ENCODE measurements at places on chromosomes 7 and 10.

GRCh38 chr7:57202274-57202673 lies 70.0 kb upstream of the ZNF479 start:
- no peak for DNase-seq

- DNase-seq: no peak
These were observed 297.8 kb upstream of the ZNF32 start for GRCh38 chr10:43946445-43946844.

- peak; percentile 58 for DNase-seq
These were observed 18.3 kb upstream of the ELMO1 start for GRCh38 chr7:37467002-37467401.

DNA sequence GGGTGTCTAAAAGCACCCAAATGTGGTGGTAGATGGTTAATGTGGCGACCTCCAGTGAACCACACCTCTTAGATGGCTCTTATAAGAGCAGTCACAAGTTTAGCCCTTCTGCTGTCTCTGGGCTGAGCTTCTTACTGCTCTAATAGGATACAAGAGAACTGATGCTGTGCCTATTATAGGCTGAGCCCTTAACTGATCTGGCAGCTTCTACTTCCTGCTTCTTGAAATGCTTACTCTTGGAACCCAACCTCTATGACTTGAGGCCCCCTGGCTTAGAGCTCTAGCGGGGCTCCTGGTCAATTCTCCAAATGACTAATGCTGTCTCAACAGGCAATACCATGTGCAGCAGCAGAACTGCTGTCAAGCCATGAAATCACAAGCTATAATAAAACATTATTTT lies 35.0 kb upstream of the LSM8 start:
- DNase-seq: no peak

- no peak for DNase-seq
These were observed 19.0 kb upstream of the ST8SIA6 start for GRCh38 chr10:17473228-17473950.

DNA sequence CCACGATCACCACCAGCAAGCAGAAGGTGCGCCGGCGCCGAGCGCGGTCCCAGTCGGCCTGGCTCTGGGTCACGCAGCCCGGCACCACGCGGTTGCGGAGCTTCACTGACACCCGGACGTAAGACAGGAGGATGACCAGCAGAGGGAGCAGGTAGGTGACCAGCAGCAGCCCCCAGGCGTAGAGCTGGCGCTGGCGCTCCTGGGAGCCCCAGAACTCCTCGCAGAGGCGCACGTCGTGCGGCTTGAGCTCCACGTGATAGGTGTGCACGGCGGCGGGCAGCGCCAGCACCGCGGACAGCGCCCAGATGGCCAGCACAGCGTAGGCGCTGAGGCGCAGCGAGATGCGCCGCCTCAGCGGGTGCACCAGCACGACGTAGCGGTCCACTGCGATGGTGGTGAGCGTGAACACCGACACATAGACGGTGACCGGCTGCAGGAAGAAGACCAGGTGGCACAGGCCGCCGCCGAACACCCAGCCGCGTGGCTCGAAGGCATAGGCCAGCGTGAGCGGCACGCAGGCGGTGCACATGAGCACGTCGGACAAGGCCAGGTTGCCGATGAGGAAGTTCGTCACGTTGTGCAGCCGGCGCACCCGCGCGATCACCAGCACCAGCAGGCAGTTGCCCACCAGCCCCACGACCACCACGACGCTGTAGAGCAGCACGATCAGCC lies 920 bp downstream of the PRLHR start:
- DNase-seq: peak; percentile 28

DNA sequence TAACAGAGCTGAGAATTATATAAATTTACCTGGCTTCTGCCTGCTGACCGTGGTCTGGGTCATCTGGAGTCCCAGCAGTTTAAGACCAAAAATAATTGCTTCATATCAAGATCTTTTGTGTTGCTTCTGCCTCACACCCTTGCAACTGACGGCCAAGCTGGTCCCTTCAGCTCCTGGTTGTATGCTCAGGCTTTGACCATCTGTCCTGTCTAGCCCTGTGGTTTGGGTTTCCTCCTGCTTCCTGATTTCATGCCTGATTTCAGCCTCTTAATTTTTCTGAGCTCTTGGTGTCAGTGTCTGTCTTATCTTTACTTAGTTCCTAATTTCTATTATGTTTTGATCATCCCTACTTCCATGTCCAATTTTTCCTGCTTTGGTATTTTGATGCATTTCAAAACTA lies 87.9 kb upstream of the PLXDC2 start:
- DNase-seq: no peak

DNA sequence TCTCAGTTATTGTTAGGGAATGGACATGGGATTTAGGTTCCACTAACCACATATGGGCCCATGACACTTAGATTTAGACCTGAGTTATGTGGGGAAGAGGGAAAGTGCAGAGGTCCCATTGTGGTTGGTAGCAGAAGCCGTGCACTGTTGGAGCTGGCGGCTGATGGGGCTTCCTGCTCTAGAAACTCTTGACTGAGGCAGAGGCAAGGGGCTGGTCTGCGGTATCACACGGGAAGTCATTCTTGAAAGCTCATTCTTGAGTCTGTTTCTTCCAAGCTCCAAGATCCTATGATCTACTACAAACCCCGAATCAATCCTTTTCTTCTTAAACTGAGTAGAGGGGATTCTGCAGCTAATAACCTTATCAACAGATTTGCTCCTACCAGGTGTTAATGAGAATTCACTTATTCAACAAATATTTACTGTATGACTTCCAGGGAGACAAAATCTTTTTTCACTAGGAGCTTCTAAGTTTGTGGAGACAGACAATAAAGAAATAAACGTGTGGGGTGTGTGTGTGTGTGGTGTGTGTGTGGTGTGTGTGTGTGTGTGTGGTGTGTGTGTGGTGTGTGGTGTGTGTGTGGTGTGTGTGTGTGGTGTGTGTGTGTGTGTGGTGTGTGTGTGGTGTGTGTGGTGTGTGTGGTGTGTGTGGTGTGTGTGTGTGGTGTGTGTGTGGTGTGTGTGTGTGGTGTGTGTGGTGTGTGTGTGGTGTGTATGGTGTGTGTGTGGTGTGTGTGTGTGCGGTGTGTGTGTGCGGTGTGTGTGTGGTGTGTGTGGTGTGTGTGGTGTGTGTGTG lies 57.1 kb downstream of the AOC1 start:
- DNase-seq: peak; percentile 47

- DNase-seq: no peak
These were observed 59.7 kb downstream of the ELFN1 start for GRCh38 chr7:1729773-1730172.

DNA sequence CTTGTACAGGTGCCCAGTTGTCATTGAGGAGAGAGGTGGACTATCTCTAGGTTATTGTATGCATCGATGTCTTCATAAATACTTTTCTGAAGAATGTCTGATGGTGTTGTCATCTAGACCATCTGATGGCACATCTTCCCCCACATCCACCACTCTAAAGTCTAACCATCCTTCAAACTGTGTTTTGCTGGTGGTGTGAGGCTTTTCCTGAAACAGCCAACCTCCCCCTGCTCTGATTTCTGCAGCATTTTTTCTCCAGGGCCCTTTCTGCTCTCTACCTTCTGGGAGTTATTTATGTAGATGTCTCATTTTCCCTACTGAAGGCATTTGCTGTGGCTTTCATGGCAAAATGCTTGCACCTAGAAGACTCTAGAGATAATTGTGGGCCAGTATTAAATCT lies 1.5 kb downstream of the PLCE1 start:
- DNase-seq: no peak

- DNase-seq: no peak
These were observed 25.7 kb downstream of the ZNF503 start for GRCh38 chr10:75375838-75376237.

GRCh38 chr10:123913688-123914268 lies 22.2 kb upstream of the CPXM2 start:
- DNase-seq: no peak

DNA sequence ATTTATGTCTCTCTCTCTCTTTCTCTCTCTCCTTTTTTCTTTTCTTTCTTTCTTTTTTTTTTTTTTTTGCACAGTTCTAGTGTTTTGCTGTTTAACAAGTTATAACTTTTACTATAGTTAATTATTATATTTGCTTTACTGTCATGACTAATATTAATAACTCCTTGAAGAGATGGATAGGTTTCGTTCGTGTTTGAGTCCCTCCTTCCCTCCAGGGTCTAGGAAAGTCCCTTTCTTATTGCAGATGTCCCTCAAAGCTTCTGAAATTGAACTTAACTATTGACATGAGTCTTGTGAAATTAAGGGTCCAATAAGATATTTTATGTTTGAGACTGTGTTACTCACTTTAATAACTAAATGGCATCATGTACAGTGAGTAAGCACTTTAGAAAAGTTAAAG lies 131.4 kb downstream of the PLXDC2 start:
- no peak for DNase-seq

DNA sequence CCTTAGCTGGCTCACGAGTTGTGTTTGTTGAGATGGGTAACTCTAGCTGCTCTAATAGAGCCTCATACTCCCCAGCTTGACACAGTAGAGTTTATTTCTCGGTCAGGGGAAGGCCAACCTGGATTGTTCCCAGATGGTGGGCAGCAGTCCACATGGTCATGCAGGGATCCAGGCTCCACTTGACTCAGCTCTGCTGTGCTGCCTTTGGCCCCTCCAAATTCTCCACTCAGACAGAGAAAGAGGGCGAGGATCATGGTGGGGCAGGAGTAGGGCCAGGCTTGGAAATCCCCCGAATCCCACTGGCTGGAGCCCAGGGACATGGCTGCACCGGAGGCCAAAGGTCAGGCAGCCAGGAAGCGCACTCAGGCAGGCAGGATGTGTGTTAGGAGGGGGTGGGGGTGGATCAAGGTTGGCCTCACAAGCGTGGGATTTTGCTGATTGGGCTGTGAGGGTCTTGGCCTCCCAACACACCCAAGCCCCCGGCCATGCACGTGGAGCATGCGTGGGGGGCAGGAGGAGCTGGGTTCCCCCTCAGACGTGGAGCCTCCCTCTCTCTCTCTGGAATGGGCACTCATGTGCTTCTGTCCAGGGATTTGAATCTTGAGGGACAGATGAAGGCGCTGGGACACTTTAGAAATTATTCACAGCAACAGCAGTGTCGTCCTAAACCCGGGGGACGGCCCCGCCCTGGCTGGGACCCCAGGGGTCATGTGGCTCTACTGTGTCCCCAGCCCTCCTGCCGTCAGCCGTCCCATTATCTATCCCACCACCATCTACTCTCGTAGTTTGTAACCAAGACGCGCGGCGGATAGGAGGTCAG lies 44.8 kb downstream of the PDGFA start:
- DNase-seq: no peak

- no peak for DNase-seq
These were observed 107.4 kb downstream of the ZEB1 start for GRCh38 chr10:31426401-31426800.

DNA sequence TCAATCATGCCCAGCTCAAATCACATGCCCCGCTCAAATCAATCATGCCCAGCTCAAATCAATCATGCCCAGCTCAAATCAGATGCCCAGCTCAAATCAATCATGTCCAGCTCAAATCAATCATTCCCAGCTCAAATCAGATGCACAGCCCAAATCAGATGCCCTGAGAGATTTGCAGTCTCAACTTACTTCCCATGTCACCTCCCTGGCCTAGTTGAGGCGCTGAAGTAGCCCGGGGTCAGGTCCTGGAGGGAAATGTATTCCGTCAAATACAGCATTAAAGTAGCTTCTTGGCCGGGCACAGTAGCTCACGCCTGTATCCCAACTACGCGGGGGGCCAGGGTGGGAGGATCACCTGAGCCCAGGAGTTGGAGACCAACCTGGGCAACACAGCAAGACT lies 15.7 kb upstream of the PRKAR1B start:
- no peak for DNase-seq

Data from activated CD4-positive, alpha-beta T cell treated with anti-CD3 and anti-CD28 coated beads, Interleukin-10, Interleukin-2, amounts not matched to agents 100 ng/mL and 50 ng/mL, durations not matched to agents 16 hours and 8 hours (primary cell).